Stimulated activated naive CD8-positive, alpha-beta T cell treated with anti-CD3 and anti-CD28 coated beads, Interleukin-15, amount 100 ng/mL, for 72 hours (primary cell): ENCODE measurements at places on chromosomes 3 and 15.

DNA sequence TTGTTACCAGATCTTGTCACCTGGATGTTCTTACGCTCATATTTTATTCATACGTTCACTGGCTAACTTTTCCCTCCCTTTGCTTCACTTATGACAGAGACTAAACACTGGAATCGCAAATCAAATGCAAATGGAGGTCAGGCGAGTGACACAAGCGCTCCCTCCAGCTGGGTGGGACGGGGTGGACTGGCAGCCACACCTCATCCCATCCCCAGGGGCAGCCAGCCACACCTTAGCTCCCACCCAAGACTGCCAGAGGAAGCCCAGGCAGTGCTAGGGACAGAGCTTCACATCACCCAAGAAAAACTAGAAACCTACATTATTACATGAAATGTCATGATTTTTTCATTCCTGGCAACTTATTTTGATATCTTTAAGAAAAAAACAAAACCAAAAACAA is 366.2 kb downstream of the ERC2 start:
- DNase-seq, result no peak

DNA sequence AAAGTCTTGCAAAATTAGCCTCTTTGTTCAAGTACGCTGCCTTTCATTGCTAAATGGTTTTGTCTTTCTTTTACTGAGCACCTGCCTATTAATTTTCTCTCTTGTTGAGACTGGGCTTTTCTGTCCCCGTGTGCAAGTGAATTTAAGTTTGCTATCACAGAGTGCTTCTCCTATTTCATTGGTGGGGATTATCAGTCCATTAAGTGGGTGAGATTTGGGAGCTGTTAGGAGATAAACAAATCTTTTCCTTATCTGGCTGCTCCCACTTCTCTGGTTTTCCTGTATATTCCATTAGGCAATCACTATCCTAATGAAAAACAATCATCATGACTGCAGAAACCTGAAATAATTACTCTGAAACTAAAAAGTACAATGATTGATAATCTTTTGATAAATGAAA is 254.2 kb downstream of the NR1D2 start:
- no peak for DNase-seq

- no peak for DNase-seq
These were observed 172.5 kb upstream of the TLE3 start for GRCh38 chr15:70269991-70270751.

DNA sequence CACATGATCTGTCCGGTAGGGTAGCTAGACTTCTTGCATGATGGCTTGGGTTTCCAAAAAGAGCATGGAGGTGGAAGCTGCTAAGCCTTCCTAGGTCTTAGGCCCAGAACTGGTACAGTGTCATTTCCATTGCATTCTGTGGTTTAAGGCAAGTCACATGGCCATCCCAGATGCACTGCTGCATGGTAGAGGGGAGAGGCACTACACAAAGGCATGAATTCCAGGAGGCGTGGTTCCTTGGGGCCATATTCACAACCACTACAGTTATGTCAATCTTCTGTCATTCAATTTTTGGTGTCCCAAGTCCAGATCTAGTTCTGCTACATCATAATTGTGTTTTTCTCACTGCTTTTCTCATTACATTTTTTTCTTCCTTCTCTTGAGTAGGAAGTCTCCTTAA is 122.2 kb upstream of the CHRM5 start:
- no peak for DNase-seq

DNA sequence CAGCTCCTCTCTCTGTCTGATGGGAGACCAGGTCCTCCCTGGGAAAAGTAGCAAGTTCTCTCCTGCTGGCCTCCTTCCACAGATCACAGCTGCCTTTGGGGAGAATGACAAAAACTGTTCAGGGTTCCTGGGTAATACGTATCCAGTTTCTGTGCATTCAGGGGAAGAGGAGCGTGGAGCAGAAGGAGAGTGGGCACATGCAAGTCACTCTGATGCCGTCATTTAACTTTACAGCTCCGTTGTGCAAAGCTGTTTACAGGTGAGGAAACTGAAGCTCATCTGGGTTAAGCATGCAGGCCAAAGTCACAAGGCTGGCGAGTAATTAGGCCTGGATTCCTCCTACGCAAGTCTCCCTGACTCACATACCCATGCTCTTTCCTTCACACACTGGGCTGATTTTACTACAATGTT is 7.5 kb upstream of the TM4SF1 start:
- DNase-seq, result no peak

- no peak for DNase-seq
These were observed 24.8 kb upstream of the RBP1 start for GRCh38 chr3:139564294-139564861.

DNA sequence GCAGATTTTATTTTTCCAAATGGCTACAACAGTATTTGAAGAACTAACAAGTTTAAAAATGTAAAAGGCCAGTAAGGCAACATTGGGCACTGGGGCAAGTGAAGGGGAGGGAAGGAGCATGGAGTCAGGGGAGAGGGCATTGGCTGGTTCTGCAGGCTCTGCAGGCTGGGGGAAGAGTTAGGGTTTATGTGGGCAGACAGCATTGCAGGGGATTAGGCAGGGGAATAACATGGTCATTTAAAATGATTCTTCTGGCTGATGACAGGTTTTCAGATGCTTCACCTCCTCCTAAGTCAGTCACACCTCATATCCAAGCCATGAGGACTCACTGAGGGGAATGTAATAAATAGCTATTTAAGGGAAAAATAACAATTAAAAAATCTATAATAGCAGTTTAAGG is 52.6 kb downstream of the BTD start:
- no peak for DNase-seq

- DNase-seq, result no peak
These were observed 46.8 kb downstream of the CHL1 start for GRCh38 chr3:243356-243725.

- DNase-seq, result no peak
These were observed 241.8 kb downstream of the CTNNB1 start for GRCh38 chr3:41441139-41441538.
